Right lobe of liver (tissue), 6 donors: ENCODE measurements at places on chromosomes 5 and 9.

DNA sequence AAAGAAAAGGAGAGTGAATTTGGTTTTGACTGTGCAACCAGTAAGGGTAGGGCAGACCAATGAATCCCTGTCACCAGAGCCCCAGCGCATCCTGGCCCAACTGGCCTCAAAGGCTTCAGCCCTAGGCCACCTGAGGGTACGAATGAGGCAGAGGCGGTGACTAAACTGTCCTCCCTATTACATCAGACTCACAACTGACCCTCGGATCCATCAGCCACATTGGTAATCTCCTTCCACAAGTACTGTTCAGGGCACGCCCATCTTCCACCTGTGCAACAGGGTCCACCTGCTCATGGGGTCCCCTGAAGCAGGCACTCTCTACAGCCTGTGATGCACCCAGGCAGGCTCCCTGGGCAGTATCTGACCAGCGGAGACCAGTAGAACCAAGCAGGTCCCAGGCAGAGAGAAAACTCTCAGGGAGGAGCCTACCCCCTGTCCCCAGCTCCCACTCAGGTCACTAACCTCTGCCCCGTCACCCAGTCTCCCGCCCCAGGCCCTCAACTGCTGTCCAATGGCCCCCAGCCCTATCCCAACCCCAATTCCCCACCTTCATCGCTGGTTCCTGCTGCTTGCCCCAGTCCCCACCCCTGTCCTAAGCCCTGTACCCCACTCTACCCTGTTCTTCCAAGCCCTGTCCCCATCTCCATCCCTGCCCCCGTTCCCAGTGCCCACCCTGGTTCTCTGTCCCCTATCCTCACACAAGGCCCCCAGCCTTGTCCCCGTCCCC, 904 bp downstream of the EDF1 start:
- no peaks in the 10 kb centered on the region for H3K27me3 ChIP-seq
- peak overlapping the region; percentile 65 for H3K4me3 ChIP-seq
- DNase-seq: peak; percentile 22
- H3K36me3 ChIP-seq: peaks cover 24% of the 10 kb centered on the region
- H3K27ac ChIP-seq: peak overlapping the region; percentile 21

DNA sequence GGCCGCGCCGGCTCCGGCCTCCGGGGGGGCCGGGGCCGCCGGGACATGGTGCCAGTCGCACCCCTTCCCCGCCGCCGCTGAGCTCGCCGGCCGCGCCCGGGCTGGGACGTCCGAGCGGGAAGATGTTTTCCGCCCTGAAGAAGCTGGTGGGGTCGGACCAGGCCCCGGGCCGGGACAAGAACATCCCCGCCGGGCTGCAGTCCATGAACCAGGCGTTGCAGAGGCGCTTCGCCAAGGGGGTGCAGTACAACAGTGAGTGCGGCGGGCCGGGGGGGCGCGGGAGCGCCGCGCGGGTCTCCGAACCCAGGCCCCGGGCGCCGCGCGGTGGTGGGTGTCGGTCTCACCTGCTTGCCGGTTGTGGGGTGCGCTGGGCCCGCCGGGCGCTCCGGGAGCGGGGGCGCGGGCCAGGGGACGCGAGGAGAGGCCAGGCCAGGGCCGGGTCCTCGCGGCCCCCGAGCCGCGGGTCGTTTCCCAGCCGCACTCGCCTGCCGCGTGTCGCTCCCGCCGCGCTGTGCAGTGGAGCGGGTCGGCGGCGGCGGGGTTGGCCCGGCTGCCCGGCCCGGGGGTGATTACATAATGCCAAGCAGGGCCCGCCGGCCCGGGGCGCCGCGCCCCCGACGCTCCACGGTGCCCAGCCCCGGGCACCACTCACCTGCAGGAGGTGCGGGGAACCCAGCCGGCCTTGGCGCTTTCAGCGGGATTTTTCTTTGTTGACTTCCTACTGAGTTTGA, 492 bp downstream of the RABL6 start:
- no peaks in the 10 kb centered on the region for H3K27me3 ChIP-seq
- H3K4me3 ChIP-seq: peak overlapping the region; percentile 86
- H3K4me1 ChIP-seq: no peaks in the 10 kb centered on the region

- H3K27me3 ChIP-seq: no peaks in the 10 kb centered on the region
- peak overlapping the region; percentile 74 for H3K4me3 ChIP-seq
- H3K27ac ChIP-seq: peak overlapping the region; percentile 99
- no peaks in the 10 kb centered on the region for H3K36me3 ChIP-seq
- H3K4me1 ChIP-seq: peaks cover 42% of the 10 kb centered on the region
Observed at GRCh38 chr9:111898331-111899096, 1.9 kb downstream of the UGCG start.

- H3K36me3 ChIP-seq: no peaks in the 10 kb centered on the region
- no peak overlapping the region for H3K27ac ChIP-seq
- no peak for DNase-seq
- no peaks in the 10 kb centered on the region for H3K4me1 ChIP-seq
- no peak overlapping the region for H3K4me3 ChIP-seq
- no peaks in the 10 kb centered on the region for H3K27me3 ChIP-seq
Observed at GRCh38 chr5:67731886-67732285, 483.7 kb upstream of the PIK3R1 start.
